Effector memory CD8-positive, alpha-beta T cell (primary cell): ENCODE measurements at places on chromosomes 7 and 10.

GRCh38 chr10:77533887-77534278 is 103.7 kb downstream of the KCNMA1 start:
- DNase-seq, result no peak

DNA sequence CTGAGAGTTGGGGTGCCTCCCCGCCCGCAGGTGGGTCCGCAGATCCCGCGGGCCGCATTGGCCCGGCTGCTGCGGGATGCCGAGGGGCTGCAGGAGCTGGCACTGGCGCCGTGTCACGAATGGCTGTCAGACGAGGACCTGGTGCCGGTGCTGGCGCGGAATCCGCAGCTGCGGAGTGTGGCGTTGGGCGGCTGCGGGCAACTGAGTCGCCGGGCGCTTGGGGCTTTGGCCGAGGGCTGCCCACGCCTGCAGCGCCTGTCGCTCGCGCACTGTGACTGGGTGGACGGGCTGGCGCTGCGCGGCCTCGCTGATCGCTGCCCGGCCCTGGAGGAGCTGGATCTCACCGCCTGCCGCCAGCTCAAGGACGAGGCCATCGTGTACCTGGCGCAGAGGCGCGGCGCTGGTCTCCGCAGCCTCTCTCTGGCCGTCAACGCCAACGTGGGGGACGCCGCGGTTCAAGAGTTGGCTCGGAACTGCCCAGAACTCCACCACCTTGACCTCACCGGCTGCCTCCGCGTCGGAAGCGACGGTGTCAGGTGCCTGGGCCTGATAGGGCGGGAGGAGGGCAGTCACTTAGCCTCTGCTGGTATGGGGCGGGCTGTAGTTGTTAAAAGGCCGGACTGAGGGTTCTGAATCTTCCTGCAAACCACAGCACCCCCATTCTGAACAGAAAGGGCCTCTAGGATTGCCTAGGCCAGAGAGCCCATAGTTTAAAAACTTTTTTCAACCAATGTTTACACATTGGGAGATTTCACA is 1.3 kb downstream of the FBXL15 start:
- no peak for DNase-seq

DNA sequence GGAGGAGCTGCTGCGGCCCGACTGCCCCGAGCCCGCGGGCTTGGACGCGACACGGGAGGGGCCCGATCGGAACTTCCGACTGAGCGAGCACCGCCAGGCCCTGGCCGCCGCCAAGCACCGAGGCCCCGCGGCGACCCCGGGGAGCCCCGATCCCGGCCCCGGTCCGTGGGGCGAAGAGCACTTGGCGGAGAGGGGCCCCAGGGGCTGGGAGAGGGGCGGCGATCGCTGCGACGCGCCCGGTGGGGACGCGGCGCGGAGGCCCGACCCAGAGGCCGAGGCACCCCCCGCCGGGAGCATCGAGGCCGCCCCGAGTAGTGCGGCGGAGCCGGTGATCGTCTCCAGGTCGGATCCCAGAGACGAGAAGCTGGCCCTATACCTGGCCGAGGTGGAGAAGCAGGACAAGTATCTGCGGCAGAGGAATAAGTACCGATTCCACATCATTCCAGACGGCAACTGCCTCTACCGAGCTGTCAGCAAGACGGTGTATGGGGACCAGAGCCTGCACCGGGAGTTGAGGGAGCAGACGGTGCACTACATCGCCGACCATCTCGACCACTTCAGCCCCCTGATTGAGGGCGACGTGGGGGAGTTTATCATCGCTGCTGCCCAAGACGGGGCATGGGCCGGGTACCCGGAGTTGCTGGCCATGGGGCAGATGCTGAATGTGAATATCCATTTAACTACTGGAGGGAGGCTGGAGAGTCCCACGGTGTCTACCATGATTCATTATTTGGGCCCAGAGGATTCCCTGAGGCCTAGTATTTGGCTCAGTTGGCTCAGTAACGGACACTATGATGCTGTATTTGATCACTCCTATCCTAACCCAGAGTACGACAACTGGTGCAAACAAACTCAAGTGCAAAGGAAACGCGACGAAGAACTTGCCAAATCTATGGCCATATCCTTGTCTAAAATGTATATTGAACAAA is 1.4 kb downstream of the OTUD1 start:
- peak; percentile 7 for DNase-seq

GRCh38 chr10:71685554-71686232 is 33.9 kb downstream of the C10orf105 start:
- DNase-seq, result no peak

- DNase-seq, result no peak
Observed at GRCh38 chr10:52249850-52250395, 64.2 kb upstream of the DKK1 start.

GRCh38 chr7:36223851-36224250 is 70.8 kb downstream of the EEPD1 start:
- no peak for DNase-seq

DNA sequence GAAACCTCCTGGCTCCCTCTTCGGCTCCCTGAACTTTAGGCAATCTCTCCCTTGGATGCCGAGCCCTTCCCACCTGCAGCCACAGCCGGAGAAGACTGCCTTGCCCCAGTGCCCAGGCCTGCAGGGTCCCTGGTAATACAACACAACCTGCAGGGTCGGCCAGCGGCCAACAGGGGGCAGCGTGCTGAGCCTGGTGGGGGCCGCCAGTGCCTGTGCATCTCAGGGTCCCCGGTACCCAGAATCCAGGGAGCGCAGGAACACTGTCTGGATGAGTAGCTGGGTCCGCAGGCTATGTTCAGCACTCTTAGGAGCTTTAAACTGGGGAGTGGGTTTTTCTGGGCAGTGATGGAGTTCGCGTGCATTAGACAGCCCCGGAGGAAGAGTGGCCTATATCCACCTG is 17.5 kb upstream of the C10orf71 start:
- DNase-seq, result no peak

DNA sequence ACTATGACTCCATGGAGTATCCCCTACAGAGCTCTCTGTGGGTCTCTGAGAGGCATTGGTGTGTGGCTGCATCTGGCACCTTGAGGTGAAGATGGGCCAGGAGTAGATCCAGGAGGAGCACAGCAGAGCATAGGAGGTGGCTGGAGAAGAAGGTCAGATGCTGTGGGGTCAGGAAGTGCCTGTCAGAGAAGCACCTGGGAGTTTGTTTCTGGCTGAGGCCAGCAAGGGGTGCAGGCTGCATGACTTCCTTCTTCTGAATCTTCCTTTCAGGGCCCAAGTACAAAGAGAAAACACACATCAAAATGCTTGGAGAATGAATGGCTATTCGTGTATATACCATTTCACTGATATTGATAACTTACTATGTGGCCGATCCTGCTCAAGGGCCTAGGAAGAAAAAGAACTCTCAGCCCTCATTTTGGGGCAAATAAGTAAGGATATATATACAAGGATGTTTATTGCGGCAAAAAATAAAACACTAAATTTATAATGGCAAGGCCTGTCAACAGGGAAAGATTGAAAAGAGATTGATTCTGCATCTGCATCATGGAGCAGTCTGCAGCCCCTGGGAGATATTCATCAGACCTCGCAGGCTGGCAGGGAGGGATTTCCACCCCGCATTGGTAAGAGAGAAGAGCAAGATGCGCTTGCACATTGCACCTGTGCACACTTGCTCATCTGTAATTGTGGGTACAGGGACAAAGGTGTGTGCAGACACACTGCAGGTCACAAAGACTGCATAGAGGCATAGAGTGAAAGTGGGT is 39.2 kb downstream of the PTPRE start:
- DNase-seq, result no peak

DNA sequence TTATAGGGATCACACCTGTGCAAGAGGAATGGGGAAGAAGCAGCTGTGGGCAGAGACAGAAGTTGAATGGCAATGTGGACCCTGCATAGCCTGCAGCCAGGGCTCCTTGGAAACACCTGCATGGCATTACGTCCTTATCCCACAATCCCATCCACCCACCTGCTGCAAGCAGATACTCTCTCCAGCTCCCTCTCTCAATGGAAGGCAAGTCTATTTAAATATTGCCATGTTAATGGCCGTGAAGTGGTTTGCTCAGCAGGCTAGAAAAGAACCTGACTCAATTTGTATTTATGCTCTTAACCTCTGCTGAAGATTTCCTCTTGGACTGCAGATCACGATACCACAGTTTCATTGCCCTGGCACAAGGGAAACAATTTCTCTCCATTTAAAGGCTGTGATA is 417.0 kb downstream of the TYW1 start:
- no peak for DNase-seq

DNA sequence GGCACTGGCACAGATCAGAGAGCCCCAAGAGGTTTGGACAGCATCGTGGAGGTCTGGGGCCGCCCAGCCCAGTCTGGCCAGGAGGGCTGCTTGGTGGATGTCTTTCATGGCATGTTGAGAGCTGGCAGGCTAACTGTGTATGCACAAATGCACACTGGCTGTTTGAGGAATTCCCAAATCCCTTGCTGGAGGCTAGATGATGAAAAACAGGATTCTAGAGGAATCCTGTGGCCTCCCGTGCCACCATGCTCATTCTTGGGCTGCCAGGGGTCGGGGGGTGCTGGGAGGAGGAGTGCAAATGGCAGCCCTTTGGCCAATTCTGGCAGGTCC is 26.5 kb downstream of the LEP start:
- DNase-seq, result no peak

DNA sequence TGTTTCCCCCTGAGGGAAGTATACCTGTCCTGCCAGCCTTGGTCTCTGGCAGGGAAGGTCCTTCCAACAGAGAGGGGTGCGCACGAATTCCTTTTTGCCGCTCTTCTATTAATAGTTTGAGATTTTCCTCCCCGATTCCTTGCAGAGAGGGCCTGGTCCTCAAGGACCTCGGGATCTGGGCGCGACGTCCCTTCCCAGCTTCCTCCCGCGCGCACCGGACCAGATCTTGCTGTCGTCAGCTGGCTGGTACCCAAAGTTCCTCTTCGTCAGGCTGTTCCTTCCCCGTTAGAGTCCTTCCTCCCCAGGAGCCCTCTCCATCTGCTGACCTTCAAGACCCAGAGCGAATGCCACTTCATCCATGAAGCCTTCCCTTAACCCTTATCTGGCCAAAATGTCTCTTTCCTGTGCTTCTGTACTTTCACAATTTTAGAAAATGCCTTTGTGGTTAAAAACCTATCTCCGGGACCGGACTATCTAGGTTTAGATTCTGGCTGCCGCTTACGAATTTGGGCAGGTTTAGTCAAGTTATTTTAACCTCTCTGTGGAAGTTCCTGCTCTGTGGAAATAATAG is 851 bp upstream of the GOT1 start:
- no peak for DNase-seq

DNA sequence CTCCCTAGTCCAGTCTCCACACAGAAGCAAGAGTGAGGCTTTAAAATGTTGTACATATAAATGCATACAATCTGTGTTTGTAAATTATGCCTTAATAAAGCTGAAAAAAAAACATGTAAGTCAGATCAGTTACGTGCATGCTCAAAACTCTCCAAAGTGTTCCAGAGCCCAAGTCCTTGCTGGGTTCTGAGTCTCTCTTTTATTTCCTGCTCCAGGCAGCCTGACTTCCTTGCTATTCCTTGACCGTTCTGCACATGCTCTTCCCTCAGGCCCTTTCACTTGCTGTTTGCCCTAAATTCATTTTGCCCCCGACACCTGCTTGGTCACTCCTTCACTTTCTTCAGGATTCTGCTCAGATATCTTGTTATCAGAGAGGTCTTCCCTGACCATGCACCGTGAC is 770.1 kb downstream of the PHTF2 start:
- DNase-seq, result no peak

GRCh38 chr10:80878330-80878729 is 340.6 kb downstream of the SH2D4B start:
- DNase-seq, result no peak

DNA sequence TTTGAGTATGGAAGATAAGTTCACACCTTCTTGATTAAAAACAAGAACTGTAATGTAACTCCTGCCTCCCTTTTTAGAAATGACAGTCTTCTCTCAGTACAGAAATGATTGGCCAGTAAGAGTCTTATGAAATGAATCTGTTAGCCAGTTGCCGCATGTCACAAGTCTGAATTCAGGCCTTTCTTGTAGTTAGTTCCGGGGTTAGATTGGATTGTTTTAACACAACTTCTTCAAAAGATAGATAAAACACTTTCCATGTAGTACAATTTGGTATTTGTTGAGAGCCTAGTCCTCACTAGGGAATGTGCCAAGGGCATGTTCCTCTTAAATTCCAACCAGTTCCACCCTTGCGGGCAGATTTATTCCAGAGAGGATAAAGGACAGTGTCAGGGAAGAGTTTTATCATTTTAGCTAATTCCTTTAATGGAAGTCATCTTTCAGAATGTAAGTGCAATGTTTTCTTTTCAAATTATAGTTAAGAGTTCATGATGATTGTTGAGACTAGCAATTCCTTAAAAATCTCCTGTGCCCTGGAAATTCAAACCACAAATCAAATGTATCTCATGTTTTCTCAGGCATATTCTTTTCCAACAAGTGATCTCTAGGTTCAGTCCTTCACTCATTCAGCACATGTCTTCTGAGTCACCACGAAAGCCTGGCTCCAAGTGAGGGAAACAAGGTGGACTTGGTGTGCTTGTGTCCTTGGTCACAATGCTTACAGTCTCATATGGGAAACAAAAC is 4.1 kb downstream of the FHIP2A start:
- no peak for DNase-seq

GRCh38 chr10:126732308-126732707 is 61.8 kb upstream of the C10orf90 start:
- DNase-seq, result no peak

GRCh38 chr7:155885167-155886155 is 73.2 kb upstream of the SHH start:
- DNase-seq, result no peak

DNA sequence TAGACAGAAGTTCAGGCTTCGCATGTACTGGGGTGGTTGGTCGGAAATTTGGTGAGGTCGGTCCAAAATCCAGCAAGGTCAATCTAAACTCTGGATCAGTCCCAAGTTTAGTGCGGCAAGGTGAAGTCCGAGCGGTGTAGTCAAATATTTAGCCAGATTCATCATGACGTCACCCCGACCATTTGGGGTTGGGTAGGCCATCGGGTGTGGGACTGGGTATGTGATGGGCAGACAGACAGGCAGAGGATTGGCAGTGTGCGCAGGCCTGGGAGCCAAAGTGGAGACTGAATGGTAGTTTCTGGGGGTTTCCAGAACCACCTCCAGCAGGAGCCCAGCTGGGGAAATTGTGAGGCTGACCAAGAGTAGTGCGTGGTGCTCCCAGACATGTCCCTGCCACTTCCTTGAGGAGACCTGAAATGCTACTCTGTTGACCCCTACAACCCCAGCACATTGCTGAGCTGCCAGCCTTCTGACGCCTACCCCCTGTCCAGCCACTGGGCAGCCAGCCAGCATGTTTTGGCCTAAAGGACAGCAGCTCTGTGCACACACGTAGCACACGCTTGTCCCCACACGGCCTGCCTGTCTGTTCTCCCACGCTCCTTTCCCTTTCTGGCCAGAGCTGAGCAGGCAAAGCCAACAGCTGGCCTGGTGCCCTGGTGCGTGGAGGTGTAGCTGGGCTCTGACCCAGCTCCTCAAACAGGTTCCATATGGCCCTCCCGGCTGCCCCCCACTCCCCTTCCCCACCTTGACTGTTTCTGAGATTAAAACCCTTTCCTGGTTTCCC is 55.9 kb downstream of the FAM241B start:
- DNase-seq, result no peak

DNA sequence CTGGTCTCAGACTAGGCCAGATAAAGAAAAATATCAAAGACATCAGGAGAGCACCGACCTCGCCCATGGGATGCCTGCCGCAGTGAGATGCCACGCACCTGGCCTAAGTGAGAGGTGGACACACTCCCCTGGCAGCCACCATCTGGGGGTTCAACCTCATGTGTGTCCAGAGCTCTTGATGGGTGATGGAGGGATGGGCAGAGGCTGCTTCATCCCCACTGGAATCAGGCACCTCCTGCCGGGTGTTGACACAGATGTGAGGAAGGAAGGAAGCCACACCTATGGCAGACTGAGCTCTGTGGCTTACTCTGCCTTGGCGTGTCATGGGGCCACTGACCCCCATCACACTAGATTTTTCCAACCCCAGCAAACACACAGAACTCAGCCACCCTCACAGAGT is 11.4 kb downstream of the ZNF488 start:
- no peak for DNase-seq

GRCh38 chr7:85564861-85565260 is 378.0 kb upstream of the SEMA3D start:
- DNase-seq, result no peak
